ENCODE measurements at places on chromosomes 4 and X.
A peak's percentile ranks its signal among the peaks of the same experiment; 100 is the strongest.

DNA sequence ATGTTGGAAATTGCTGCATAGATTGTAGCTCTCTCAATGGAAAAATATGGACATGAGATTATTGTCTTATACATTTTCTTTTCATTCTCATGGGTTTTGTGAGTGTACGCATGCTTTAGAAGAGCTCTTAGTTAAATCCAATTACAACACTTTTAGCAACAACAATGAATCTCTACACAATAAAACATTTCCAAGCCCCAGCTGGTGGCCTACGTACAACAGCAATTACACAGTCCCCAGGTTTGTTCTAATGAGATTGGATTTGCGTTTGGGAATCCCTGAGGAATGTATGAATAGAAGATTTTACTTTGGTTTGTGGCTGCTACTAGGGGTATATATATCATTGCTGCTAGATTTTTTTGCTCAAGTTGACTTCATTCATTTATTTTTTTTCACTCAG lies 98.6 kb downstream of the FHDC1 start:
- DNase-seq, result no peak

DNA sequence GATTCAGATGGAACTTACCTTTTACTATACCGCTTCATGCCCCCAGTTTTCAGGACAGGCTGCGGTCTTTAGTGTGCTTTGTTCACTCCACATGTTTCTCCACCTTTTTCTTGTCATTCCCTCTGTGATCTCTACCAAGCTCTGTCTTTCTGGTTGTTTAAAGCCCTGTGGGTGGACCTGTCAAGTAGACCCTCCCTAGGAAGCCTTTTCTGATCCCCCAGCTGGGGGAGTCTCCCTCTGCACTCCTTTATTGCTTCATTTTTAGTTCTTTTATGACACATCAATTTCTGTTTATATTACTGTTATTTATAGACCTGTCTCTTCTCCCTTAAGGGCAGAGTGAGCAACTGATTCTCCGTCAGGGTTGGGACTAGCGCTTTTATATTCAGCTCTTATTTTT lies 150.2 kb downstream of the C4orf33 start:
- DNase-seq, result no peak

- DNase-seq, result no peak
These were observed 121.7 kb upstream of the CXXC4 start for GRCh38 chr4:104616401-104616820.

- DNase-seq, result no peak
These were observed 355.7 kb downstream of the HS3ST1 start for GRCh38 chr4:11072999-11073398.

DNA sequence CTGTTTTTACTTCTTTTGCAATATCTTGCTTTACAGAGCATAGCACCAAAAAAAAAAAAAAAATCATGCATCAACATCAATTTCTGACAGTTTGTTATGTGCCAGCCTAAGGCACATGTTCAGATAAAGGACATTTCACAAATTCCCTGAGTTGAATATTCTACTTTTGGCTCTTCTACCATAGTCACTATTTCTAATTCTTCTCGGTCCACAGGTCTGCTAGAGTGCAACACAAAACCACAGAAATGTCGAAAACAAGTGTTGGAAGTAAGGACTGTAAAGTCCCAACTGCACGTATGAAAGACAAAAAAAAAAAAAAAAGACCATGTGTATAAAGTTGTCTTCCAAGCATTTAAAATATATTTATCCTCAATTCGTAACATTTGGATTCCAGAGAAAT lies 494.2 kb upstream of the INTU start:
- DNase-seq, result no peak

DNA sequence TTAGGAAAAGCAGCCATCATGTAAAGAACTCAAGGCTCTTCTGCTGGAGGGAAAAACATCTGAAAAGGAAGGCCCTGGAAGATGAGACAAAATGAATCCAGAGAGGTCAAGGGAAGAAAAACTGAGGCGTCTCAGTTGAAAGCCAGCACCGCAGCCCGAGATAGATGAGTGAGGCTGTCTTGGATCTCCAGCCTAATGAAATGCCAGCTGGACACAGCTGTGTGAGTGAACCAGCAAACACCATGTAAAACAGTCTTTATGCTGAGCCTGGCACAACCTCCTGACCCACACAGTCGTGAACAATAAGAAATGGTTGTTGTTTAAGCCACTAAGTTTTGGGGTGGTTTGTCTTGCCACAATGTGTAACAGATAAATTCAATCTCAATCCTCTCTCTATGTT lies 48.6 kb upstream of the RASL11B start:
- no peak for DNase-seq

GRCh38 chrX:148938348-148938747 lies 437.9 kb downstream of the AFF2 start:
- DNase-seq, result no peak

DNA sequence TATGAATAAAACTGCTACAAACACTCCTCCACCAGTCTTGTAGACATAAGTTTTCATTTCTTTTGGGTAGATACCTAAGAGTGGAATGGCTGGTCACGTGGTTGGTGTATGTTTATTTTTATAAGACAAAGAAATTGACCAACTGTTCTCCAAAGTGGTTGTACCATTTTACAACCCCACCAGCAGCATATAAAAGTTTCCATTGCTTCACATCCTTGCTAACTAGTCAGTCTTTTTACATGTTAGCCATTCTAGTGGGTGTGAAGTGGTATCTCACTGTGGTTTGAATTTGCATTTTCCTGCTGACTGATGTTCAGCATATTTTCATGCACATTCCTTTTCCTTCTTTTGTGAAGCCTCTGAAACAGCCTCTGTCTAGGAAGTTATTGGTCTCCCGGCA lies 76.2 kb upstream of the ADGRG2 start:
- no peak for DNase-seq

DNA sequence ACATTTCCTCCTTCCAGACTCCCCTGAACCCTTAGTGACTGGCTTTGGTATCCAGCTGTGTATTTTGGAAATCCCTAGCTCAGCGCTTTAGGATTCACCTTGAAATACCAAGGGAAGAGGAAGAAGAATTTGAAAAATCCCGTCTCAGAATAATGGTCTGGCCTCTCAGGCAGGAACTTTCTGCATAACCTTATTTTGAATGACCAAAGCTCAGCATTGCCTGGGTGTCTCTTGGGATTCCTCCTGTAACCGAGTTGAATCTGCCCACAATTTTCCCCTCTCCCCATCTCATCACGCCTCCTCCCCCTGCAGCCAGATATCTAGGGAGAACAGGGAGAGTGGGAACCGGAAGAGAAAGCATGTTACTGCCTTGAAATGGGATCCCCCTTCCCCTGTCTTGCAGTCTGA lies 116.2 kb downstream of the SMIM20 start:
- no peak for DNase-seq

DNA sequence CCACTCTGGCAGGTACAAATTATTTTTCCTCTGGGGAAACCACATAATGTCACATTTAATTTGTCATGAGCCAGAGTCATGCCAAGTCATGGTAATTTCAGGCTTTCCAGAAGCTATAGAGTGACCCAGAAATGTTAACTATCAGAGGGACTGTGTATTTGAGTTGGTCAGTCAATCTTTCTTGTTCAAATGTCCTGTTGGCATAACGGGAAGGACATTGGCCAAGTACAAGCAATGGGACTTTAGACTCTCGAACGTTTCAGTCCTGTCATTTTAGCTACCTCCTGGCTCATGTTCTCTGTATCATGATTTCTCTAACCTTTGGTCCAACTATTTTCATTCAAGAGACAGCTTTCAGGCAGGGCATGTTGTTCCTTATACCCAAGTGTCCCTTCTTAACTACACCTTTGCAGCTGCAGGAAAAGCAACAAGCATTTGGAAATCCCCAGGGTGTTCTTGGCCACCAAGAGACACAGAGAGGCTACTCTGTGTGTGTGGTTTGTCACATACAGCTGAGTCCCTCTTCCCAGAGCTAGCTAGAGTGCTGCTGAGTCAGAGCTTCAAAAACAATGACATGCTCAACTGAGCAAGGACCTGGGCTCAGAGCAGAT lies 142.6 kb downstream of the EGF start:
- DNase-seq, result no peak

- DNase-seq, result no peak
These were observed 20.0 kb upstream of the TMPRSS11A start for GRCh38 chr4:67983333-67983732.

GRCh38 chrX:53050841-53051240 lies 2.3 kb downstream of the GPR173 start:
- DNase-seq, result no peak

DNA sequence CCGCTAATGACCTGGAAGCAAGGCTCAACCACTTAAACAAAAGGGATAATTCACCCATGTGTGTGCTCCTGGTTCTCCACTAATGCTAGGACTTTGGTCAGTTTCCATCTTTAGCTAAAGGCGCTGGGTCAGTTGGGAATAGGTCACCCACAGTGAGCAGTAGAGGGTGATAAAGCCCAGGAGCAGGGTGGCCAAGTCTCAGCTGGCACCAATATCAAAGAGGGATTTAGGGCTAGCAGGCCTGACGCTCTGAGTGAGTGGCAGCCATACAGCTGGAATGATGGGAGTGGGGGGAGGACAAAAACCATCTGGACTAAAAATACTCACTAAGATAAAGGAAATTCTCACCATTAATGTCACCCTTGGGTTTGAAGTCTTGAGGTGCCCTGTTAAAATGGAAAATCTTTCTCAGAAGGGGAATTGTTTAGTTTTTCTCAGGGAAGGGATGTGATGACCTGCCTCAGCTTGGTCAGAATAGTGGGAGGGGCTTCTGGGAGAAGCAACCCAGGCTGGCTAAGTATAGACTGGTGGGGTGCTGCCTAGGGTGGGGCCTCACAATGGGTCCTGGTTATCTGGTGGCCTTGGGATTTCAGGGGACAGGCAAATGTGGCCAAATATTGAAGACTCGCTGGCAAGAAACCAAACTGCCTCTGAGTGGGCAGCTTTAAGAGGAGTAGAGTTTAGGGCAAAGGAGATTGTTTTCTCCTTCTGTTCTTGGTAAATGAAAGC lies 47.1 kb downstream of the TSC22D3 start:
- peak; percentile 20 for DNase-seq

- DNase-seq, result no peak
These were observed 18.4 kb downstream of the CPEB2 start for GRCh38 chr4:15020502-15021286.

- DNase-seq, result no peak
These were observed 104.8 kb upstream of the MSX1 start for GRCh38 chr4:4754641-4755040.

- no peak for DNase-seq
These were observed 85.4 kb downstream of the SHISA3 start for GRCh38 chr4:42482516-42483327.

DNA sequence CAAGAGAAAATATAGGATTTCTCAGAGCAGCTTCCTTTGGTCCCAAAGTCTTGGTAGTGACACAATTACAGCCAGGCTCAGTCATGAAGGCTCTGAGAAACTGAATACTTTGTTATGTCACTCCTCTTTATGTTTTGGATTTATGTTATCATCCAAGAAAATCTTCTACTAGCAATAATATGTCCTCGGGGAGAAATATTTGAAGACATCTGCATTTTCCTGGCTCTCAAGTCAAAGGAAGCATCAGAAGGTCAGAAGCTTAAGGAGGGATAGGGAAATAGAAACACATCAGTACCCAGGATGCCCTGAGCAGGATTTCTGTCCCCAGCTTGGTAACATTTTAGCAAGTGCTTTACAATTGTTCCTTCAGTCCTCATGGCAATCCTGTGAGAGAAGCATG lies 54.0 kb downstream of the C4orf33 start:
- no peak for DNase-seq

DNA sequence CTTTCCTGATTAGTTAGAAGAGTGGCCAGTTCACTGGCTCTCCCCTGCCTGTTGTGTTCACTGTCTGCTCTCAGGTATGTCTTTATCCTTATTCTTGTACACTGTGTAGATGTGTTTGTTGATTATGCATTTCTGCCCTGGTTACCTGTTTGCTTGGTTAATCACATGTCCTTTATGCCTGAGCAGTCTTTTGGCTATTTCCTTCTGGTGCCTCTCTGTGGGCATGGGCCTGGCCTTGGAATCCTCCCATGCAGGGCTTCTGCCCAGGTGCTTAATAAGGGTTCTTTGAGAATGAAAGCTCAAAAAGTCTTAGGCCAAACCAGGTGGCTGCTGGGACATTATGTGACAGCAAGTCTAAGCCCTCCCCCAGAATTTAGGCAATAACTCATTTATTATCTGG lies 26.5 kb downstream of the OTUD6A start:
- DNase-seq, result no peak

- no peak for DNase-seq
These were observed 119.0 kb downstream of the REELD1 start for GRCh38 chr4:146333187-146333894.

DNA sequence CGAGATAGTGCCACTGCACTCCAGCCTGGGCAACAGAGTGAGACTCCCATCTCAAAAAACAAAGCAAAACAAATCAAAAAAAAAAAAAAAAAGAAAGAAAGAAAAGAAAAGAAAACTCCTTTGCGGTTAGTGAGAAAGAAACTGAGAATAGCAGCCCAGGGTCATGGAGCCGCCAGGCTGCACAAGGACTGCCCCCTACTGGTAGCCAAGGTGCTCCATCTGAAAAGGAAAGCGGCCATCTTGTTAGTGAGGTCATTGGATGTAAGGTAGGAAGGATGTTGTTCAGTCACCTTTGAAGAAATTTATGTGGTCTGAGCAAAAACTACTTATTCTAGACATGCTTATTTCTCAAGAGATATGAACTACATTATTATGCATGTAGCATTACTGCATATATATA lies 660.6 kb upstream of the TENM3 start:
- no peak for DNase-seq

- DNase-seq, result no peak
These were observed 7.7 kb downstream of the TLR7 start for GRCh38 chrX:12874581-12874980.

GRCh38 chr4:88268913-88269312 lies 15.4 kb downstream of the PPM1K start:
- no peak for DNase-seq

GRCh38 chr4:111802191-111802590 lies 343.1 kb upstream of the FAM241A start:
- DNase-seq, result no peak

DNA sequence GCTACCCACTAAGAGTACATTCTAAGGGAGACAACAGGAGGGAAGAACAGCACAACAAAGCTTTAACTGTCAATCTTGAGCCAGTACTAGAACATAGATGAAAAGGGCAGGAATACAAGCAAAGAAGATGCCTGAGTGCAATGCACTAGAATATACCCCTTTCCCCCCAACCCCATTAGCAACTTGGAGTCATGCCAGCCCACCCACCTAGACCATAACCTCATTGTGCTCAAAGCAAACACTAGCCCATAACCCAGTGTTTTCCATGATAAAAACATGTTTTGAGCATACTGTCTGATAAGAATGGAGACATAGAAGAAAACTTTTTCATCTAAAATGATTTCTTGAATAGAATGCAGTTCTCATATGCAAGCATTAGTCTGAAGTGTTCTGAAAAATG lies 183.2 kb downstream of the RAP1GDS1 start:
- no peak for DNase-seq

DNA sequence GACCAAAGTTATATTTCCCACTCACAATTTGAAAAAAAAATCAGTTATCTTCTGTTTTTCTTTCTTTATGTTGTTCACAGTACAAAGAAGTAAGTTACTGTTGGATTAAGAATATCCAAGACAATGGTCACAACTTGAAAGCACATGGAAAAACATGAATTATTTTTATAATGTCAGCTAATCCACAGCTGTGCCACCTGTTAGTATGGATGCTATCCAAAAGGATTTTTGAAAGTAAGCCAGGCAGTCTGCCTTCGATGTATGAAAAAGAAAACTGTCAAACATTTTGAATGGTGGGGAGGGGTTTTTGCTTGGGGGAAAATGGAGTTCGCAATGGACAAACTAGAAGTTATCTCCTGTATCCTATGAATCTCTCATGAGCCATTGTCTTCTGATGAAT lies 6.2 kb downstream of the GPM6A start:
- DNase-seq, result no peak
